Activated CD4-positive, alpha-beta T cell treated with anti-CD3 and anti-CD28 coated beads, Interleukin-2, amount 10 ng/mL, durations not matched to agents 7 days and 5 days (primary cell): ENCODE measurements at places on chromosomes 7 and 10.

DNA sequence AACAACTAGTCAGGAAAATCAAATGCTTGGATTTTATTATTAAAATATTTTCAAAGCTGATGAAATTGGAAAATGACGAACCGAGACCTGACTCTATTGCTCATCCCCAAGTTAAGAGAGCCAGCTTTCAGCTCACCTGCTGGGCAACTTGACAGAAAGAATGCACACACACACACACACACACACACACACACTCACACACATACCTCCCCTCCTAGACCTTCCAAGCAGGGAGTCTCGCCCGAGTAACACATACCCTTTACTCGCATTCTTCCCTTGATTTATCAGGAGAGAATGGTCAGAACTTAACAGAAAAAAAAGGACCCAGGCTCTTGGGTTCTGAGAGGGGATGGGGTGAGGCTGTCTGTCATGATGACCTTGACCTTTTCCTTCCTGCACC, 19.1 kb downstream of the GPRIN2 start:
- no peak for DNase-seq

GRCh38 chr10:52939894-52940293, 167.3 kb upstream of the MBL2 start:
- no peak for DNase-seq

DNA sequence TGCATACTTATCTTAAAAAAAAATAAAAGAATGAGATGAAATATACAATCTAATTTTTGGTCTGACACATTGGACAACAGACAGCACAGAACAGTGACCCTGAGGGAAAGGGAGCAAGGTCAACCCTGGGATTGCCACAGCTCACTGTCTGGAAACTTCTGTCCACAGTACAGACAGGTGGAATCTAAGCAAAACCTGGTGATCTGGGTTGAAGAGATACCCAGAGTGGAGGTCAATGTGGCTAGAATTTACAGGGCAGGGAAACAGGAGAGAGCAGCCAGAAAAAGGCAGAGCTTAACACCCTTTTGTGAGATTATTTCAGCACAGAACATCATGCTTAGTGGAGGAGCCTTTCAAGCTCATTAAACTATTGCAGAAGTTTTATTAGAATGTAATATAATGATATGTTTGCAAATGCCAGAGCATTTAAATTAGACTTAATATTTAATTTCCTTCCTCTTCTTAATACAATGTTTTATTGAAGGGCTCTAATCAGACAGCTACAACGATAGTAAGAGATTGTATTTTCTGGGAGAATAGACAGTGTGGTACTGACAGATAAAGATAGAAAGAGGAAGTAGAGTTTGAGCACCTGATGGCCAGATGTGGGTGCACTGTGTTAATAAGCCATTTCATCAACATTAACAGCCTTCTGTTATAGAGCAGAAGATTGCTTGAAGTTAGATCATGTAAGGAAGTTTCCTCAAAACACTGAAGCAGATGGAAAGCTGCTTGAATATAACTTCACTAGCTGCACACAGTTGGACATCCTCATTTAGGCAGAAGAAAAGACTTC, 309.4 kb downstream of the HGF start:
- DNase-seq, result no peak

DNA sequence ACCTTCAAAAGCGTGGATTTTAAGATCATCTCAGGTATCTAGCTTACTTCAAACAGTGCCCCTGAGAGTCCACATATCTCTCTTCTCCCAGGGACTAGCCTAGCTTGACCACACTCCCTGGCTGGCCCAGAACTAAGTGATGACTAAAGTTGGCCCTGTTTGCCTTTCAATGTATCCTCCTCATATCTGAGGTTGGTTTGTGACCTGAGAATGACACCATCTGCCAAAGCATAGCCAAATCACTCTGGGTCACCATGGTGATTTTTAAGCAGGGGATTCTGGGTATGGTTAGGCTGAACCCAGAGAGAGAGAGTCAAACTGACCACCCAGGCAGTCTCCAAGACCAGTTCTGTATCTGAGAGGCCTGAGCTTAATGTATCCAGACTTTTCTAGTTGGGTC, 16.2 kb downstream of the CNNM1 start:
- no peak for DNase-seq

- peak; percentile 60 for DNase-seq
Measured at GRCh38 chr10:6045314-6045848, 16.8 kb downstream of the IL2RA start.

- no peak for DNase-seq
Measured at GRCh38 chr7:99579281-99579955, 18.6 kb upstream of the TMEM225B start.

GRCh38 chr10:43595739-43596298, 10.4 kb upstream of the ZNF485 start:
- peak; percentile 29 for DNase-seq

DNA sequence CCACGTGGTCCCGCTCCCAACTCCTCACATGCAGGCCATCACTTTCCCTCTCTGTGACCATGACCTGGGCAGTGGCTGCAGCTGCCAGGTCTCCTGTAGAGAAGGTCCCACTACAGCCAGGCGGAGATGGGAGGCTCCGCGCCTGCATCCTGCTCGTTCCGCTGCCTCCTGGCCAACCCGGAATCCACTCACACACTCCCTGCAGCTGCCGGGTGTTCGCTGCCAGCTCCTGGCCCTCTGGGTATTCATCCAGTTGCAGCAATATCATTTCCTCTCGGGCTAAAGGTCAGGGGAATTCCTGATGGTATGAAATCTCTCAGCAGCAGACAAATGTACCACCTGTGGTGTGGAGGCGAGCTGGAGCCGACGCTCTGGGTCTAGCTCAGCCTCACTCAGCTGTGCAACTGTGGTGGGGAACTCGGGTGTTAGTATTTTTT, 65.7 kb downstream of the TLL2 start:
- DNase-seq, result no peak

GRCh38 chr10:30832749-30833627, 198.7 kb downstream of the ZNF438 start:
- no peak for DNase-seq

DNA sequence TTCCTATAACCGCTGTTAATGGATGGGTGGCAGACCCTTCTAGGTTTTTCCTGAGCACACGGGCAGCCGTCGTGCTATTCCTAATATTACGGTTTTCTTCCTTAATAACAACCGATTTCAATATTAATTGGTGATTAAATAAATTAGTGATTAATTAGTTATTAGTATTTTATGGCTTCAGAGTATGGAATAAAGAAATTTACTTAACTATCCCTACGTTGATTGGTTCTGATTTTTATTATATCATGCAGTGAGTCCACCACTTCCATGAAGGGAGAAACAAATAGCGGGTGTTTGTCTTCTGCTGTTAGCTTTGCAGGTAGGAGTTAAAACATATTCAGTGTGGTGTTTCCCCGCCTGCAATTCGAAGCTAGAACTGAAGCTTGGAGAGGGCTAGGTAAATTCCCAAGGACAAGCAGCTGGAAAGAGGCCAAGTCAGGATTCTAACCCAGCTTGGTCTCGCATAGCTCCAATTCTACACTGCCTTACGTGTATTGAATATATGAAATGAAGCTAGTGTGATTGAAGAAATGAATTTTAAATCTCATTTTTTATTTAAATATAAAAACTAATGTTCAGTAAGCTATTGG, 928 bp upstream of the CSTF2T start:
- no peak for DNase-seq

DNA sequence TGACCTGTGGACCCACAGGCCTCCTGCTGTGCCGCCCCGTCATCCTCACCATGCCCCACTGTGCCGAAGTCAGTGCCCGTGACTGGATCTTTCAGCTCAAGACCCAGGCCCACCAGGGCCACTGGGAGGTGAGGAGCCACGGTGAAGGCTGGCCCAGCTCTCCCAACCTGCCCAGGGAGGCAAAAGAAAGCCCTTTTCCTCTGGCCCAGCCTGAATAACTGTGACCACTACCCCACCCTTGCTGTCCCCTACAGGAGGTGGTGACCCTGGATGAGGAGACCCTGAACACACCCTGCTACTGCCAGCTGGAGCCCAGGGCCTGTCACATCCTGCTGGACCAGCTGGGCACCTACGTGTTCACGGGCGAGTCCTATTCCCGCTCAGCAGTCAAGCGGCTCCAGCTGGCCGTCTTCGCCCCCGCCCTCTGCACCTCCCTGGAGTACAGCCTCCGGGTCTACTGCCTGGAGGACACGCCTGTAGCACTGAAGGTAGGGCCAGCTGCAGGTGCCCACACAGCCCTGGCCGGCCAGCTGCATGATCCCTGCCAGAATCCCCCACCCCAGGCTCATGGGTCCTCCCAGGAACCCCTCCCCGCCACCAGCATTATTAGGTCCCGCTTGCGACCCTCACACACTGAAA, 25.5 kb upstream of the SLC29A3 start:
- no peak for DNase-seq

- no peak for DNase-seq
Measured at GRCh38 chr10:58706836-58707235, 194.2 kb downstream of the BICC1 start.

DNA sequence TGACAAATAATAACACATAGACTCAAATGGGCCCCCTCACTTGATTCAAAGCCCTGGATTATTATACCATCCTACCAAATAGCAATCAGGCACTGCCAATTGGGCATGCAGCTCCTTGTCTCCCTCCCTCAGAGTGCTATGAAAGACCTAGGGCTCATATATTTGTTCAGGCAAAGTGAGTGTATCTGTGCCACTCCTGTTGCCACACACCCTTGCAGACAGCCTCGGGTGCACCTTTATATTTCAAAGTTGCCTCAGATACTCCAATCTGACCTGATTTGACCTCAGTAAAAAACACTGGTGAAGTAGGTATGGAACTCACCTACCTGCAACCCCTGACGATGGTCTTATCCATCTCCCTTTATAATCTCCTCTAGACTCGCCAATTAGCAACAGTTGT, 3.0 kb upstream of the NAMPT start:
- no peak for DNase-seq

- DNase-seq, result no peak
Measured at GRCh38 chr10:78397786-78398185, 364.1 kb downstream of the RPS24 start.

DNA sequence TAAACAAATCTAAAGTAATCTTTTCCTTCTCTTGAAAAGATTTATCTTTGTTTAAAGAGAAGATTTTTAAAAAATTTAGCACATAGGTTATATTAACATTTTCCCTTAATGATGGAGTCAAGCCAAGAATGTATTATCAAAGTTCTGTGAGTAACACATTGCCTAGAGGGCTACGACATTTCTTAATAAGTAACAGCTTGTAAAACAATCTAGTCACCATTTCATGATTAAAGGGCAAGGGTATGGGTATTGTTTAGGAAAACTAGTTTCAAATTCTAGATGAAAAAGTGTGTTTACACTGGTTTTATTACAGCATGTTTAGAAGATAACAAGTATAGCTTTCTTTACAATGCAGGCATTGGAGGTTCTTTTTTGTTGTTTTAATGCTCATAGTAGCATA, 28.6 kb upstream of the LAMB4 start:
- no peak for DNase-seq

GRCh38 chr7:74057216-74057925, 26.2 kb upstream of the LIMK1 start:
- DNase-seq, result no peak

- no peak for DNase-seq
Measured at GRCh38 chr7:98964596-98964995, 86.3 kb downstream of the TRRAP start.

- DNase-seq, result no peak
Measured at GRCh38 chr7:47407136-47407535, 174.8 kb downstream of the TNS3 start.

GRCh38 chr10:107649249-107649648, 484.7 kb upstream of the SORCS1 start:
- no peak for DNase-seq

DNA sequence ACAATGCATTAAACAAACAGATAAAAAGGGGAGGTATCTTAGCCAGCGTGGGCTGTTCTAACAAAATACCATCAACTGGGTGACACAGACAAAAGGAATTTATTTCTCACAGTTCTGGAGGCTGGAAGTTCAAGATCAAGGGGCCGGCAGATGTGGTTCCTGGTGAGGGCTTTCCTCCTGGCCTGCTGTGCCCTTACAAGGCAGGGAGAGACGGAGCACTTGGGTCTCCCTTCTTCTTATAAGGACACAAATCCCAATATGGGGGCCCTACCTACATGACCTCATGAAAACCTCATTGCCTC, 281.6 kb upstream of the KLF14 start:
- no peak for DNase-seq

- DNase-seq, result no peak
Measured at GRCh38 chr10:115084277-115084850, 8.8 kb upstream of the ATRNL1 start.

- peak; percentile 74 for DNase-seq
Measured at GRCh38 chr10:62610649-62611229, 193.8 kb upstream of the ADO start.

DNA sequence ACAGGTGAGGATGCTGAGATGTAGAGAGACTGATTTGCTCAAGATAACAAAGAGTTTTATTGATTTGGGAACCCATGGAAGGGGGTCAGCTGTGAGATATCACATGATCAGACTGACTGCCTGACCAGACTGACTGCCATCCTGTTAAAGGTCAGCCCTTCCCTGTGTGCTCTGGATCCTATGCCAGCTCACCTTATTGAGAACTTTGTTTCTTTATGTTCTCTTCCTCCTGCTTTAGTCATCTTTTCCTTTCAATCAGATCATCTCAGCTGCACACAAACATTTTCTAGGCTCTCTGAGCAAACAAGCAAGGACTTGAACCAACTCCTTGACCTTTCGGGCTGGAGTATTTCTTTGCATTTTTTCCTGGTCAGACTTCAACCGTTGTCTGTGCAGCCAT, 50.0 kb upstream of the MTPN start:
- DNase-seq, result no peak

DNA sequence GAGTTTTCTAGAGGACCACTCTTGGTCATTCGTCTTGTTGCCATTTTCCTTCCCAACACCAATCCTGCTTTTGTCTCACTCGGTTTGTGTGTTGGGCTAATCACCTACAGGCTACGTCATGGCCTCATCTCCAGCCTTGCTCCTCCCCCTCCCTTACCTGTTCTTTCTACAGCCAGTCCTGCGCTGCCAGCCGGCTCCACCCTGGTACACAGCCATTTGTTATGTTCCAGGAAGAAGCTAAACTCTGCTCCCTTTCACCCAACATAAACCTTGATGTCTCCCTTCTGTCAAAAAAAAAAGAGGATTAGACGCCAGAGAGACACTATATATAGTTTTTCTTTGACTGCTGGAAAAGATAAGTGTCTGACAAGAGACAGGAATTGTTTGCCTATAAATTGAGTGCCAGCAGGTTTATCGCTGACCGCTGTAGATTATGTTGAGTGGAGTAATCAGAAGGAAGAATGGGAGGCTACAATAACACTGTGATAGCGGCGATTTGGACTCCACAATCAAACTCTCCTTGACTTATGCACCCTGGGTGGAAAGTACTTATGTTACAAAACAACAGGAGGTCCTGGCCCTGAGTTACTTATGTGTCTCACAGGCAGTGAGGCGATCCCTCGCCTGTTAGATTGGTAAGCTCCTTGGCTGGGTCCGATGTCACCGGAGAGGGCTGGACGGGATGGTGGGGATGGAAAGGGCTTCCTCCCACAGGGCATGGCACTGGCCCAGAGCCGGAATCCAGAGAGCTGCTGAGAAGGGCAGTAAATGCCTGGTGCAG, 171.3 kb upstream of the BMPER start:
- DNase-seq, result no peak

- DNase-seq, result no peak
Measured at GRCh38 chr7:137953665-137954470, 48.0 kb downstream of the CREB3L2 start.

GRCh38 chr7:55303220-55303619, 61.9 kb upstream of the LANCL2 start:
- no peak for DNase-seq
